Activated naive CD8-positive, alpha-beta T cell treated with anti-CD3 and anti-CD28 coated beads, Interleukin-2, amount 50 U/mL, for 24 hours (primary cell): ENCODE measurements at places on chromosomes 5 and 9.

DNA sequence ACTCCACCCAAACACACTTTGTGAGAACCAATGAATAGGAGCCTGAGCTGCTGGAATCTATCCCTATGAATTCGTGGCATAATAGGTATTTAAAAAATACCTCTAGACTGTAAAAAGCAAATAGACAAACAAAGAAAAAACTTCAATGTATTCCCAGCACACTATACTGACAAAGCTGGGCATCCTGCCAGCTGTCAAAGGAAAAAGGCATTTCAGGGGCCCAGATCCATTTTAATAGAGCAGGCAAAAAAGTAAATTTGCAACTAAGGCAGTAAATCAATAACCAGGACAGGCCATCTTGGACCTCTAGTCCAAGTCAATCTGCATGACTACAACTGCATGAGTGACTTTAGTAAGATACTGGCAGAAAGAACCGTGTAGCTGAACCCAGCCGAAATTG lies 25.6 kb upstream of the LARP1 start:
- no peak for DNase-seq

DNA sequence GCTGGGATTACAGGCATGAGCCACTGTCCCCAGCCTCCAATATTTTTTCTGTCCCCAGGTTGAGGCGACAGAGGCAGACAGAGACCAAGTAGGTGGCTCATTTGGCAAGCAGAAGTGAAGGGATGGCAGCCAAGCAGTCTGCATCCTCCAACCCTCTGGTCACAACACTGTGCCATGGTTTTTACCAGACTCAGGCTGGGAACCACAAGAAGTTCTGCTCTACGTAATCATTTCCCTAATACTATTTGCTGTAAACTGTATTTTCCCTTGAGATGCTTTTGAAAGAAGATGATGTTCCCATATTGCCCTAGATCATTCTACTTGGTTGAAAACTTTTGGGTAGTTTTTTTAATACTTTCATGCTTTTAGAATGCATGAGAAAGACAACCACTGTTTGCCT lies 40.5 kb downstream of the PTTG1 start:
- DNase-seq, result no peak

- DNase-seq, result no peak
Observed at GRCh38 chr5:52708463-52708862, 79.3 kb upstream of the ITGA1 start.

DNA sequence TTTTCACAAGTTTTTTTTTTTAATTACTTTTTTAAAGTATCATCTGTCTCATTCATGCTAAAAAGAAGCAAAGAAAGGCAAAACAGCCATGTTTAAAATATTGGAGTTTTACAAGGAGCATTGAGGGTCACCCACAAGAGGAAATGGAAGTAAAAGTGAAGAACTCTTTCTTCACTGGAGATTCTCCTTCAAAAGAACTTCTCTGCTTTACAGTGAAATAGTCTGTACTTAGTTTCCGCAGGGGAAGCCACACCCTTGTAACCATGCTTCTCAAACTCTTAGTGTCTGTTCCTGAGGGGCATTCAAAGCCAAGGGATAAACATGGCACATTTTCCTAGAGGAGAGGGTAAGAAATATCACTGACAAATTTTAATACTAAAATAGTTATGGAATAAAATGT lies 8.6 kb downstream of the C9orf72 start:
- no peak for DNase-seq

DNA sequence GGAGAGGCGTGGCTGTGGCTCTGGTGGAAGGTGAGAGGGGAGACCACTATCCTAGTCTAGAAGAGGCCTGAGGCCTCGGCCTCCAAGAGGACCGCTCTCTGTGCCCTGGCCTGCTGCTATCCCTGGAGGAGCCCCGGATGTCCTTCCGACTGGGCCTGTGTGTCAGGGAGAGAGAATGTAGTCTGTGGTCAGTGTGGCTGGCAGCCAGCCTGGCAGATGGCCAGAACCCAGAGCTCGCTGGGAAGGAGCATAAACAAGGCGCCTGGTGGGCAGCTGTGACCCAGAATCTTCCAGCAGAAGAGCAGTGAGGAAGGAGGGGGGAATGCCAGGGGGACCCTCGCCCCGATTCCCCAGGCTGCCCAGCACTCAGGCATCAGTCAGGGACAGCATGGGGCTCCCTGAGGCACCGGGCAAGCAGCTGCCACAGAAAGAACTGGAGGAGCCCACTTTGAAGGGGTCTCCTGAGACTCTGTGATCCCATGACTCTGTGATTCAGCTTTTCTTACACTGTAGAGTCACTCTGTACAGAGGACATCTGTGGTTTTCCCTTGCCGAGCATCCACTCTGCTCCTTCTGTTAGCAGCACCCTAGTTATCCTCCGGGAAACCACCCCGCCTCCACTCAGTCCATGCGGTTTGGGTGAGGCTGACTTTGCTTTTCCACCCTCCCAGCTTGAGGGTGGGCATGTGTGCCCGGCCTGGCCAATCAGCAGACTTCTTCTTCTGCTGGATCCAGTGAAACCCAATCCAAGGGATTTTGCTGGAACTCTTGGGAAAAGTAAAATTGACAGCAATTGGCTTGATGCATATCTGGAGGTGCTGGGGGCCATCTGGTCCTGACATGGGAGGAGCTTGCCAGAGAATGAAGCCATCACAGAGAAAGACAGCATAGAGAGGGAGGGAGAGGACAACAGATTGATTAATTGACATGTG lies 46.2 kb upstream of the PWWP2A start:
- DNase-seq, result peak; percentile 40

DNA sequence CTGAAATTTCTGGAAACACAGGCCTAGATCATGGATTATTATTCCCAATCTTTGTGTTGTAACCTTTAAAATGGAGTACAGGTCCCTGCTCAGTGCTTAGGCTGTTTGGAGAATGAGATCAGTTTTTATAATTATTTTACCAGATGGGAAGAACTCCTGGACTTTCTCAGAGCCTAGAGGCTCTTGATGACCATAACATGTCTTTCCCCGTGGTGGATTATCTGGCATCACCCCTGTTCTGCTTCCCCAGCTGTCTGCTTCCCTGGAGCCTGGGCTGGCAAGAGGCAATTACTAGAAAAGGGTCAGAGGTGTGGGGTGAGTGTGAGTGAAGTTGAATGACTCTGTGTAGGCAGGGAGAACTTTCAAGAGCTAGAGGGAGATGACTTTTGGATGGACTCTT lies 143.0 kb downstream of the CARTPT start:
- DNase-seq, result no peak
